ENCODE measurements at places on chromosomes 2 and 18. TPM values are rescaled to one million over a fixed set of nuclear protein-coding genes. Genes with fewer than 3 reads are reported as not detected.

DNA sequence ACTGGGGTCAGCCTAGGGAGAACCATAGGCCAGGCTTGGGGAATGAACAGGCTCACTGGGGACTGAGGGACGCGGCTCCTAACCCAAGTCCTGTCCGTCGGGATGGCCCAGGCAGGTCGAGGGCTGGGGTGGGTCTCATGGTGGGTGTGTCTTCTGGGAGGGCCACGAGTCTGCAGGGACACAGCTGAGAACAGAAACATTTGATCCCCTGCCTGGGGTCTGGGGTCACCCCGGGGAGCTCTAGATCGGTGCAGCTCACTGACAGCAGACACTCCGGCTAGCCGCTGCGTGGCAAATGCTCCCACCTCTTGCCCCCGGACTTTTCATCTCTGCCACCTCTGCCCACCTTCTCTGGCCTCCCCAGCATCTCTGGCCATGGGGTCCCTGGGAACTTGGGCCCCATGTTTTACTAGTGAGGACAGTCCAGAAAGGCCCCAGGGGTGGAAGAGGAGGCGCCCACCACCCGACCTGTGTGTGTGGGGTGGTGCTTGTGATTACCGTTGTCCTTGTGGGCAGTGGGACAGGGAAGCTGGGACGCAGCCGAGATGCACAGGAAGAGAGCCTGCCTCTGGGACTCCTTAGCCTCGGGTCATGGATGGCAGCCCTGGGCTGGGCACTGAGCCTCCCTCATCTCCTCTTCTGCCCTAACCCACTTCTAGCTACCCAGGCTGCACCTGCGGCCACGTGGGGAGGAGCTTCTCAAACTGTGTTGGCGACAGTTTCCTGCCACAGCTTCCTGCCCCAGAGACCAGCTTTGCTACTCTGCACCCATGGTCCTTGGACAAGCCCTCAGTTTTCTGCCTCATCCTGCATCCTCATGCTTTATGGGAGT lies 4.9 kb downstream of the ZAP70 start:
- H3K4me1 ChIP-seq, result no peaks in the 10 kb centered on the region
- DNase-seq, result no peak
- H3K27ac ChIP-seq, result no peak overlapping the region
- no peak overlapping the region for H3K4me3 ChIP-seq
- H3K27me3 ChIP-seq, result no peaks in the 10 kb centered on the region

STON1 gene
- total RNA-seq, result 6.4 TPM

TMEM178A gene
- total RNA-seq, result 4.3 TPM

SLC30A3 gene
- 5.7 TPM for total RNA-seq

Data from right atrium auricular region (tissue), 2 donors.